ENCODE measurements at places on chromosomes 3 and 15.

- no peak for DNase-seq
Measured at GRCh38 chr3:31622636-31623288, 90.0 kb downstream of the STT3B start.

- no peak for DNase-seq
Measured at GRCh38 chr3:58085616-58086015, 77.4 kb downstream of the FLNB start.

GRCh38 chr3:167078070-167078622 is 302.0 kb downstream of the ZBBX start:
- DNase-seq: no peak

DNA sequence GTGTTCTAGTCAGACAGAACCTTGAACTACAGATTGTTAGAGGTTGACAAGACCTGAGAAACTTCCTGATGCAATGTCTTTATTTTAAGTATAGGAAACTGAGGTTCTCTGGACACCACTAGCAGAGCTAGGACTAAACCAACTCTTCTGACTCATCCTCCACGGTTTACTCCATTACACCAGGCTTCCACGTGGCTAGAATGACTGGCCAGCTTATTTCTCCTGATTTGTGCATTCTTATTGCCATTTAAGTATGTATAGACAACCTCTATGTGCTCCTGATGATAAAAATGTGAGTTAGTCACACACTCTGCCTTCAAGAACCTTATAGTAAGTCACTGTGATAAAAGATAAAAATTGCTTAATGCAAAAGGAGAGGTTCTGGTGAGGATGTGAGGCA is 182.7 kb downstream of the MEX3B start:
- no peak for DNase-seq

DNA sequence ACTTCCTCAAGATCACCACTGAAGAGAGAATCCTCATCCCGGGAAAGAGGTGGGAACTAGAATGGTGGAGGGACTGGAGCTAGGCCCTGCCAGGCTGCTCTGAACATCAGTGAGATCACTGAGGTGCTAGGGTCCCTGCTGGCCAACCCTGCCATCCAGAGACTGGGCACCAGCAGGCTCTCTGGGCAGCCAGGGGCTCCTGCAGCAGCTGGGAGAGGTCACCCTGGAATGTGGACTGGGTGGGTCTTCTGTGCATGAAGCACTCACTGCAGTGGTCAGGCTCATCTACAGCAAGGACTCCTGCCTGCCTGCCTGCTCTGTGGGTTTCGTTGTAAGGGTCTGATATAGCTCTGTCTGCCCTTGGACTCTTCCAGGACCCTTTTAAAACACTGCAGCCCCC is 24.9 kb downstream of the ALS2CL start:
- DNase-seq: no peak

DNA sequence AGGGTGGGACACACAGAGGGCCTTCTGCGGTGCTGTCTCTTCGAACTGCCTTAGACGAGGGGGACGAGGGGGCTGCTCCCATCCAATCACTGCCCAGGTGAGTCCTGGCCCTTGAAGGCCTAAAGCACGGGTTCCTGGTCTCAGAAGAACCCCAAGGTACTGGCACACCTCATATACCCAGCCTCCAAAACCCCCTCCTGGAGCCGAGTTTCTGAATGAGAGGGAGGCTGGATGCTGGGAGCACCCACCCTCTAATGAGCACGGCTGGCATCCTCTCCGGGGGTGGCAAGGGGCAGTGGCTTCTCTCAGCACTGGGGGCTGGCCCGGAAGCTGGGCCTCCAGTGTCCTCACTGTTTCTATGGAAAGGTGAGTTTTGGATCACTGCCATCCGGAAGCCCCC is 165.6 kb downstream of the LRRK1 start:
- no peak for DNase-seq

DNA sequence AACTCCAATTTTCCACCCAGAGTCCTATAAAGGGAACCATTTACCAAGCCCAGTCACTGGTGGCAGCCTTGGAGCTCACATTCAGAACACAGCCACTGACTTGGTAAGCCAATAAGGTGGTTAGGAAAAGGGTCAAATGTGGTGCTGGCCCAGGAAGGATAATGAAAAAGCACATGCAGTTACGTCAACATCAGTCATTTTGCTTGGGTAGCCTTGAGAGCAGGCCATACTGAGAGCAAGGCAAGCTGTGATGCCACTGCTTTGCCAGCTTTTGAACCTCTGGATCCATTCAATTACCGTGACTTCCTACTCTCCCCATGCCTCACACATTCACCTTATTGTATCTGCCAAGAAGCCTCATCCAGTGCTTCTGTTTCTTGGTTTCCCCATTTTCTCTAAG is 253.6 kb downstream of the OPA1 start:
- DNase-seq: no peak

GRCh38 chr3:42742259-42742658 is 30.8 kb downstream of the CCDC13 start:
- no peak for DNase-seq

DNA sequence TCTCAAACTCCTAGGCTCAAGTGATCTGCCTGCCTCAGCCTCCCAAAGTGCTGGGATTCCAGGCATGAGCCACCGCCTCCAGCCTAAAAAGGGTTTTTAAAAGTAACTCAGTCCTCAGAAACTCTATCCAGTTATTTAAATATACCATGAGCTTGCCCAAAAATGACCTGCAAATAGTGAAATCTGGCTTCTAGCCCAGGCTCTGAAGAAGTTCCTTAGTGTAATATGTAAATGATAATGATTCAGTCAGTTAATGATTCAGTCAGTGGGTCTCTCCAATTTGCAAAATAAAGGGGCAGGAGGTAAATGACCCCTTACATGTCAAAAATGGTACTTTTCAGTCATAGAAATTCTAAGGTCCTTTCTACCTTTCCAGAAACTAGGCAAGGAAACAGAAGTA is 28.8 kb downstream of the LRRC2 start:
- no peak for DNase-seq

- no peak for DNase-seq
Measured at GRCh38 chr3:112445839-112446238, 53.4 kb downstream of the BTLA start.

DNA sequence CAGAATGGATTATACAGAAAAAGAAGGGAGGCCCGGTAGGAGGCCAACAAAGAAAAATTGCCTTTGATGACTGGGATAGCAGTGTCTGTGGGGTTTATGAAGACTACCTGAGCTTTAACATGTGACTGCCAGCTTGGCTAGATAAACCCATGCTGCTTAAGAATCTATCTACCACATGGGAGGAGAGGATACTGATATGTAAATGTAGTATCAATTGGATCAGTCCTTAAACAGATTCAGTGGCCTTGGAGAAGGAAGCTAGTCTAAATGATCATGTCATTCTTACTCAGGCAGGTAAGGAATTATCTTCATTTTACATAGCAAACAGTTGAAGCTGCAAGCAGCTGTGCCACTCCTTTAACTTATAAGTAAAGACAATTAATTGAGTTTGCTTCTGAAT is 50.0 kb upstream of the SYNPR start:
- DNase-seq: no peak

GRCh38 chr15:89399238-89400115 is 64.9 kb upstream of the POLG start:
- DNase-seq: peak; percentile 88

DNA sequence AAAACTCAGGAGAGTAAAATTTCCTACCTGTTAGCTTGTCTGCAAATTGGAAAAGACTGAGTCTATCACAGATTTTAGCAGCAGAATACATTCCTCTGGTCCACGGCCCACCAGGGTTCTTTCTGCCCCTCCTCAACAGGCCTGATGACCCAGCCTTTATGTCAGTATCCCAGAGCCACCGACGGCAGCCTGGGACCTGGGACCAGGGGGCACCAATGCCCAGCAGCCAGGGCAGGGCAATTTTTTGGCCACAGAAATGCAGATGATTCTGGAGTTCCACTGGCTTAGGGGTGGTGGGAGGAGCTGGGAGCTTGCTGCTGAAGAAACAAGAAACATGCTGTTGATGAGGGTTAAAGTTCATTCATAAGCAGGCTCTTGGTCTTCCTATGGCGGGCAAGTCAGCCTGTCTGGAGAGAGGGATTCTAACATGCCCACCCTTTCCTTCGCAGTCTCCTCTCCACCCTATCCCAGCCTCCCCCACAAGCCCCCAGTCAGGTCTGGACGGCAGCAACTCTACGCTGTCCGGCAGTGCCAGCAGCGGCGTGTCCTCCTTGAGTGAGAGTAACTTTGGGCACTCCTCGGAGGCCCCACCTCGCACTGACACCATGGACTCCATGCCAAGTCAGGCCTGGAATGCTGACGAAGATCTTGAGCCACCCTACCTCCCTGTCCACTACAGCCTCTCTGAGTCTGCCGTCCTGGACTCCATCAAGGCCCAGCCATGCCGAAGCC is 4.3 kb upstream of the MANF start:
- DNase-seq: no peak

DNA sequence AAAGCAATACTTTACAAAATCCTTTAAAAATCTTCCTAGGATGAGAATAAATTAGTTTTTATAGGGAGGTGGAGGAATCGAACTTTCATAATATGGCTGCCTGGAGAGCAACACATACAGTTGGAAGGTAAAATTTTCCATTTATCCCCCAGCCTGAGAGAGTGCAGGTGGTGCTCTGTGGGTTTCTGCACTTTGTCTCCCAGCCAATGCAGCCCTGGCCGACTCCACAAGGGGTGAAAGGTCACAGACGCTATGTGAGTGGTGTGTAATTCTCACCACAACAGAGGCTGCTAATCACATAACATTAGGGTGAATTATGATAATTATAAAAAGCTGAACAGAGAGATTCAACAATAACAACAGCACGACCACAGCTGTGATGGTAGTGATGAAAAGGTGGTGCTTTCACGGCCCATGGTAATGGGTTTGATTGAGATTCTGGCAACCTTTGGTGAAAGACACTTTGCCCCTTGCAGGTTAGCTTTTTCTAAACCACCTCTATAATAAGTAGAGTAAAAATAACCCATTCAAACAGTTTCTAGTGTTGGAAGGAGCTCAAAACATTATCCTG is 30.1 kb upstream of the NANOGP8 start:
- DNase-seq: no peak

GRCh38 chr15:66603301-66604179 is 37.7 kb upstream of the LCTL start:
- peak; percentile 61 for DNase-seq

DNA sequence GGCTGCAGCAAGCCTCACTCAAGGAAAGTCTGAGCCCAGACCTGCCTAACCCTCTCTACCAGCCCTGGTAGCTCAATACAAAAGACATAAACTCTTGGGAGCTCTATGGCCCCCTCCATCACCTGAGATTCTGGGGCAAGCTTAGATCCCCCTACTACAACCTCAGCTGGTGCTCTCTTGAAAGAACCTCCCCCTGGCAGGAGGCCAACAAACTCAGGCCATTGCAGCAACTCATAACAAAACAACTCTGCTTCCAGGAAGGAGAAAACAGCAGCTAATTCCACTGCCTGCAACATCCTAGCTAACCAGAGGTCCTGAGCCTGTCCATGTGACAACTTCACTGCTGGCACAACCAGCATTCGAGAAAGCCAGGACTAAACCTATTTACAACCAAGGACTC is 169.2 kb downstream of the ROBO1 start:
- peak; percentile 12 for DNase-seq

DNA sequence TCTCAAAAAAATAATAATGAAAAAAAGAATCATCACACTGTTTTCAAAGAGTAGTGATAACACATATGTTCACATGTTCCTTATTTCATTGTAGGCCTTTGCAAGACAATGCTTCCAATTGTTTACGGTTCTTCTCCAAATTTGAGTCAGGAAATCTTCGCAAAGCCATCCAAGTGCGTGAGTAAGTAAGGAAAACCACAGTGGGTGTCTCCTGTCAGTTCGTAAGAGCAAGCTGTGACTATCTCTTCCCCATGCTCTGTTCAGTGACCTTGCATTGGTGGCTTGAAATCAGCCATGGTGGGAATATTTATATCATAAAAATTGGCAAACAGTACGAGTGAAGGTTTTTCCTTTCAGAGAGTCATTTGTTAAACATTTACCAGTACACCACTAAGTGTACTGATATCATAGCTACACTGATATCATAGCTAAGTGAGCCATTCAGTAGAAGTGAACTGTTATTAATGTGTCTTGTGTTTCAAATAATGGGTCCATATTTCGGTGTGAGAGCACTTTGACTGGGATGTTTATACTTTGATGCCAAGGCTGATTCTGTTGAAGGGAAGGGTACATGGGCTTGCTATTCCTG is 187.3 kb downstream of the AGBL1 start:
- DNase-seq: no peak

DNA sequence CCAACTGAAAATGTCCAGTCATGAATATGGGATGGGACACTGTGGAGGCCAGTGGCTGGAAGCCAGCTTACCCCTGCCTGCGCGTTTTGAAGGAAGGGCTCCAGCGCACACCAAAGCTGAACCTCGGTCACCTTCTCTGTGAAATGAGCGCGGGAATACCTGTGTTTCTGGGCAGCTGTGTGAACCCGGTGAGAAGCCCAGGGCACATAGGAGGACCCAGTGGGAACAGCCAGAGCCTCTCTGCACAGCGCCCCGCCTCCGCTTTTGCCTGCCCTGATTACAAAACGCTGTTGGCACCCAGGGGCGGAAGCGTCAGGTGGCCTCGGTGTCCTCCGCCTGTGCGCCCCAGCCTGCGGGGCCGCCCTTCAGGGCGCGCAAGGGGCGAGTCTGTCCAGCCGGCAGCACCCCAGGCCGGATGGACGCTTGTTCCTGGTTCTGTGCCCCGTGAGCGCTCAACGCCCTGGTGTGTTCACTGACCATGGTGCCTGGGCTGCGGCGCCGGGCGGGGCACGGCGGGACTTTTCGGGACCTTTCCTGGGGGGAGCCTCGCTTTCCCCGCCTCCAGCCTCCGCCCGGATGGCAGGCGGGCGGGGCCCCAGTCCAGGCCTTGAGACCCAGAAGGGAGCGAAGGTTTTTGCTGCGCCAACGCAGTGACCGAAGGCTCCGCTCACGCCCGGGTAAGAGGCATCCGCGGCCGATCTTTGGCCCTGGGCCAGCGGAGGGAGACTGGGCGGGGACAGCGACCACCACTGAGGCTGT is at the start of gene SQOR:
Gene SQOR (plus strand): TSS at position 598 of the 759 bp plus-strand sequence. CDS start 23,895 bp downstream, outside the sequence.
- peak; percentile 52 for DNase-seq

DNA sequence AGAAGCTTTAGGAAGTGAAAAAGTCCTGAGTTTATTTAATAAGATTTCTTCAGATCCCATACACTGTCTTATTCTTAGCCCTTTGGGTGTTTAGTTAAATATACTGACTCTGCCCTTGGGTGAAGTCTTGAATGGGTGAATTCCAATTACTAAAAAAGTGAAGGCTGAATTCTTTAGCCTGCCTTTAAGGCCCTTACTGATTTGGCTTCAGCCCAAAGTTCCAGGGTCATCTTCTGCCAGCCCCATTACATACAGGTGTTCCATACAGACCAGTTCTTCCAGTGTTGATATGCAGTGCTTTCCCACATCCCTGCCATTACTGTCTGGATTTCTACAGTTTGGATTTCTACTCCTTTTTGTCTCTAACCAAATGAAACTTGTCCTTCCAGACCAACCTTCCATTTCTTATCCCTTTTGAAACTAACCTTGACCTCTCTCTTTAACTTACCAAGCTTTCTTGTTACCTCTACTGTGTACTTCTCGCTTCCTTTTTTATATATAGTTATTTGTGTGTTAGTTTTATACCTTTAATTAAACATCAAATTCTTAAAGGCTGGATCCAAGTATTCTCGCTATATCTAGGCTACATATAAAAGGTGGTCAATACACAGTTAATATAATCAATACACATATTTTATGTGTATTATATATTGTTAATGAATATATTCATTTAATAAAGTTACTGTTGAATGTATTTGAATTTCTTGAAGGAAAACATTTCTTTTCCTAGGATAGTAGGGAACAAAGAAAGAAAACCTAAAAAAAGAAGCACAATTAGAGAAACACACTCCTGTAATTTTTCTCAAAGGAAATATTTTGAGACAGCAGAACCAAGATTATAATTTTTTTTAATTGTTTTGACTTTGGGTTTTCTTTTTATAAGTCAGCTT is 15.0 kb downstream of the MBNL1 start:
- DNase-seq: no peak

Measured in NCI-H1417 (cell line).